Stimulated activated CD4-positive, alpha-beta T cell treated with anti-CD3 and anti-CD28 coated beads, Interleukin-15, amount 100 ng/mL, for 48 hours (primary cell): ENCODE measurements at places on chromosomes 16 and 17.

GRCh38 chr16:8070506-8070905 lies 519.8 kb downstream of the TMEM114 start:
- no peak for DNase-seq

- no peak for DNase-seq
Observed at GRCh38 chr16:81369888-81370504, 55.2 kb downstream of the GAN start.

- no peak for DNase-seq
Observed at GRCh38 chr16:85908889-85909589, 10.1 kb downstream of the IRF8 start.

- DNase-seq, result no peak
Observed at GRCh38 chr17:57034807-57035754, 50.0 kb upstream of the AKAP1 start.

GRCh38 chr17:13537167-13537731 lies 64.5 kb downstream of the HS3ST3A1 start:
- no peak for DNase-seq

DNA sequence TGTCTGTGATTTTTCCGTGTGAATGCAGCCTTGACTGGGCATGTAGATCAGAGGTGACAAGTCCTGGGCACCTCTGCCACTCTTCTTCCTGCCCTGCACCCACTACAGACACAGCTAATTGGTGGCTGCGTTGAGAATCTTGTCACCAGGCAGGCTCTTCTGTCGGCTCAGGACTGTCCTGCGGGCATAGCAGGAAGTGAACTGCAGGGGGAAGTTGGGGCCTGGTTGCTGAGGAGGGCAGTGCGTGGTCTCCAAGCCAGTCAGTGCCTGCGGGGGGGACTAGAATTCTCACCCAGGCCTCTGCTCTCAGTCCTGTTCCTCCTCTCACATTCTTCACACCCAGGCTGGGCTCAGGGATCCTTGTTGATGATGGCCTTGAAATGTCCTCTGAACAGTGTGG lies 50.5 kb downstream of the JPH3 start:
- DNase-seq, result no peak

- no peak for DNase-seq
Observed at GRCh38 chr16:4376126-4376892, 4.7 kb downstream of the VASN start.

GRCh38 chr17:76085066-76085730 lies 6.2 kb downstream of the ZACN start:
- DNase-seq, result no peak

GRCh38 chr17:56679115-56679776 lies 85.7 kb downstream of the NOG start:
- no peak for DNase-seq

DNA sequence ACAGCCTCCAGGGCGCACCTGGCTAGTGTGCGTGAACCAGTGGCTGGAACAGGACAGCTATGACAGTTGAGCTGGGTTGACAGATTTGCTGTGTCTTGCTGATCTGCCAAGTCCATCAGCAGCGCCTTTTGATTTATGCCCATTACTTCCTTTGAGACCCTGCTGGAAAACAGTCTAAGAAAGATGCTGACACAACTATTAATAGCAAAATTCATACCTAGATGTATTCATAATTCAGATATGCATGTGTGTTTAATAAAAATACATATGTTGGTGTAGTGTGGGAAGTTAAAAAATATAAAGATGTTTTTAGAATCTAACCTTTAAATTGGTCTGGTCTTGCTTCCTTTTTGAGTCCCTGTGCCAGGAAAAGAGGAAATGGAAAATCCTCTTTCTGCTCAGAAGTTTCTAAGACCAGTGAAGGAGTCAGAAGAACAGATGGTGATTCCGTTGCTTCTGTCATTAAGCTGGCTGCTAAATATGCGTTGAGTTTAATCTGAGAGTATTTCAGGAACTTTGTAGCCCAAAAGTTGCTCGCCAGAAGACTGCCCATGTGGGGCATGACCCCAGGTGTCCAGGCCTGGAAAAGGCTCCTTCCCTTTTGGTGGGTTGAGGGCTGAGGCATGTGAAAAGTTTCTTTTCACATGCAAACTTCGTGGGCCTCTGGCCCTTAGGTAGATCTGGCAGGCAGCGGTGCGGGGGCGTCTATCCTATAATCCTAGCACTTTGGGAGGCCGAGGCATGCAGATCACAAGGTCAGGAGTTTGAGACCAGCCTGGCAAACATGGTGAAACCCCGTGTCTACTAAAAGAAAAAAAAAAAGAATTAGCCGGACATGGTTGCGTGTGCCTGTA lies 40.0 kb upstream of the ENDOV start:
- no peak for DNase-seq

- no peak for DNase-seq
Observed at GRCh38 chr17:45732926-45733505, 51.1 kb upstream of the CRHR1 start.

- DNase-seq, result no peak
Observed at GRCh38 chr17:50047083-50047482, 8.8 kb upstream of the ITGA3 start.

DNA sequence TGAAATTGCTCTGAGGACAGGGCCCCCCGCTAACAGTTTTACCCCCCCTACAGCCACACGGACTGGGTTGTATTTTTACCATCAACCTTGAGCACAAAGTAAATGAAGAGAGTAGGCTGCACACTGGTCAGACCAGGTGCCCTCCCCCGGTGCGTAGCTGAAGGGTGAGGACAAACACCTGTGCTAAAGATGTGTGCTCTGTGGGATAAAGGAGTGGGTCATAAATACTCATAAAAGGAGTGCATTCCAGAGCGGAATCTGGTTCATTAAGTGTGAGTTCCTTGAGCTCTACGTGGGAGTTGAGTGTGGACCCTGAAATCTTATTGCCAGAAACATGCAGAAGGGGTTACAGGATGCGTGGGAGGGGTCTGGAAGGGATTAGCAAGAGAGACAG lies 217.0 kb downstream of the CCDC182 start:
- DNase-seq, result no peak

DNA sequence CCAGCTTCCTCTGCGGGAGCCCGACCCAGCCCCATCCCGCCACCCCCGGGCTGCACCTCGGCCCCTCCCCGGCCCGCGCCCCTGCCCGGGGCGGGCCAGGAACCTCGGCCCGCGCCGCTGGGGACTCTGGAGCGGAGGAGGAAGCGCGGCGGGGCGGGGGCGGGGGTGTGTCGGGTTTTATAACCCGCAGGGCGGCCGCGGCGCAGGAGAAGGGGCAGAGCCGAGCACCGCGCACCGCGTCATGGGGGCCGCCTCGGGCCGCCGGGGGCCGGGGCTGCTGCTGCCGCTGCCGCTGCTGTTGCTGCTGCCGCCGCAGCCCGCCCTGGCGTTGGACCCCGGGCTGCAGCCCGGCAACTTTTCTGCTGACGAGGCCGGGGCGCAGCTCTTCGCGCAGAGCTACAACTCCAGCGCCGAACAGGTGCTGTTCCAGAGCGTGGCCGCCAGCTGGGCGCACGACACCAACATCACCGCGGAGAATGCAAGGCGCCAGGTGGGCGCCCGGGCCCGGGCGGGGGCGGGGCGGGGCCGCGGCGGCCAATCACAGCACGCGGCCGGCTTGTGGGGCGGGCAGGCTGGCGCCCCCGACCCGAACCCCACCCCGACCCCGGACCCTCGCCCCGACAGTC lies at the start of gene ACE:
TSS of gene ACE (plus strand) at position 208 of the 626 bp plus-strand sequence. CDS start at position 242, 34 bp downstream.
- no peak for DNase-seq

- DNase-seq, result no peak
Observed at GRCh38 chr16:29678691-29679267, at the start of gene QPRT. TSS of gene QPRT (plus strand) at chr16:29679180. CDS start at chr16:29679198, 18 bp downstream.

DNA sequence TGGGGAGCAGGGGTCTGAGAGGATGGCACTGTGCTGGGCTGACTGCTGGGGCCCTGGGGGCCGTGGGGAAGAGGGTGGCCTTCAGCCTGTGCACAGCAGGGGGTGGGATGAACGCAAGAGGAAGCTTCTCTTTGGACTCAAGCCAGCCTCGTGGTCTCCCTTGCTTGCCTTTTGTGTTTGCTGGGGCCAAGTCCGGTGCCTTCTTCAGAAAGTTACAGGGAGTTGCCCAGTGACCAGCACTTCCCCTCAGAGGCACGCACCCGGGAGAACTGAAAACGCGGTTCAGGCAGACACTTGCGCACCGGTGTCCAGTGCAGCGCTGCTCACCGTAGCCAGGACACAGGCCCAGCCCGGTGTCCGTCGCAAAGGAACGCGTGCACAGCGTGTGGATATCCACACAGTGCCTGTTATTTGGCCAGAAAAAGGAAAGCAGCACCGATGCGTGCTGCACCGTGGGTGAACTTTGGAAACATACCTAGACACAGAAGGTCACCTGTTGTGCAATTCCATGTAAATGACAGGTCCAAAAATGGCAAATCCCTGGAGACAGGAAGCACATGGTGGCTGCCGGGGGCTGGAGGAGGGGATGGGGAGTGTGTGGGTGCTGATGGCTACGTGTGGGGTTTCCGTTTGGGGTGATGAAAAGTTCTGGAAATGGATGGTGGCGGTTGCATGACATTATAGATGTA lies 29.4 kb upstream of the NUDT16L1 start:
- DNase-seq, result no peak

GRCh38 chr16:9300252-9300651 lies 208.8 kb downstream of the HAPSTR1 start:
- no peak for DNase-seq

- no peak for DNase-seq
Observed at GRCh38 chr17:79007504-79008381, 1.8 kb downstream of the CANT1 start.

GRCh38 chr16:78607465-78607864 lies 508.0 kb downstream of the WWOX start:
- no peak for DNase-seq

- DNase-seq, result no peak
Observed at GRCh38 chr17:80850817-80851216, 140.8 kb upstream of the CHMP6 start.

- DNase-seq, result no peak
Observed at GRCh38 chr17:65346166-65346565, 209.0 kb downstream of the RGS9 start.

DNA sequence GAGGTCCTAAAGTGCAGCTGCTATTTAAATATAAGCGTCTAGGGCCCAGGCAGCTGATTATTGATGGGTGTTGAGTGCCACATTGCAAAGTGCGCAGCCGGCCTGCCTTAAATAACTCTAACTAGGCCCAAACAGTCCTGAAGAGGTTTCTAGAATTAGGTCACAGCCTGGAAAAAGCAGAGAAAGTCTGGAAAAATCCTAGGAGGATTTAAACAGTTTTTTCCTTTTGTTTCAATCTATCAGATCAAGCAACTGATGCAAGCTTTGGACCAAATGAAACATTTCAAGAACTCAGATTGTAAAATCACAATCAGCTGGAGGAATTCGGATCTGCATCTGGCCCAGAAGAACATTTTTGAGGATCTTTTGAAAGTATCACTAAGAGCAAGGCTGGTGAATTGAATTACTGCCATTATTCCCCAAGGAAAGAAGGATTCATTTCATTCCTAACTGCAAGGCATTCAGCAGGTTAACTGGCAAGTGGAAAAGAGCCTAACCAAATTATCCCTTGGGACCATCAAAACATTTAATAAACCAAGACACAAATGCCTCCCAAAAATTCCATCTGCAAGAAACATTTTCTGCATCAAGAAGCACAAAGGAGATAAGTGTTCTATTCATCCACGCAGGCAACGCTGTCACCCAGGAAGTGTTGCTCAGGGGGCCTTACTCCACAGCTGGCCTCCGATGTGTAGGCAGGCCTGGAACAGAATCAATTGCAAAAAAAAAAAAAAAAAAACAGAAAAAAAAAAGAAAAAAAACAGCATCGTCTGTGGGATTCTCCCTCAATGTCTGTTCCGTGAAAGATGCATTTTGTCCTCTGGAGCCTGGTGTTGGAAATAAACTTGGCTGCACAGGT lies 46.1 kb downstream of the IRX3 start:
- DNase-seq, result no peak

DNA sequence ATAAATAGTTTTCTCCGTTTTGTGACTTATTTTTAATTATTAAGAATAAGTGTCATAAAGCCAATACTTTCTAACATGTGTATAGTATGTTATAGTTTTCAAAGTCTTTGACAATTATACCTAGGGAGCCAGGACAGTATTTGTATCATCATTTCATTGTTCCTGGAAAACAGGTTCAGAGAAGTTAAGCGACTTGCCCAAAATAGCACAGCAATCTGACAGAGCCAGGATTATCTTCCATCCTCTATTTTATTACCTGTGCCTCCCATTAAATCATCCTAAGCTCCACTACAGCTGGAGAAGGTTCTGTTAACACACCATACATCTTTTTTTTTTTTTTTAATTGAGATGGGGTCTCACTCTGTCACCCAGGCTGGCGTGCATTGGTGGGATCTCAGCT lies 718.4 kb downstream of the MAF start:
- DNase-seq, result no peak

DNA sequence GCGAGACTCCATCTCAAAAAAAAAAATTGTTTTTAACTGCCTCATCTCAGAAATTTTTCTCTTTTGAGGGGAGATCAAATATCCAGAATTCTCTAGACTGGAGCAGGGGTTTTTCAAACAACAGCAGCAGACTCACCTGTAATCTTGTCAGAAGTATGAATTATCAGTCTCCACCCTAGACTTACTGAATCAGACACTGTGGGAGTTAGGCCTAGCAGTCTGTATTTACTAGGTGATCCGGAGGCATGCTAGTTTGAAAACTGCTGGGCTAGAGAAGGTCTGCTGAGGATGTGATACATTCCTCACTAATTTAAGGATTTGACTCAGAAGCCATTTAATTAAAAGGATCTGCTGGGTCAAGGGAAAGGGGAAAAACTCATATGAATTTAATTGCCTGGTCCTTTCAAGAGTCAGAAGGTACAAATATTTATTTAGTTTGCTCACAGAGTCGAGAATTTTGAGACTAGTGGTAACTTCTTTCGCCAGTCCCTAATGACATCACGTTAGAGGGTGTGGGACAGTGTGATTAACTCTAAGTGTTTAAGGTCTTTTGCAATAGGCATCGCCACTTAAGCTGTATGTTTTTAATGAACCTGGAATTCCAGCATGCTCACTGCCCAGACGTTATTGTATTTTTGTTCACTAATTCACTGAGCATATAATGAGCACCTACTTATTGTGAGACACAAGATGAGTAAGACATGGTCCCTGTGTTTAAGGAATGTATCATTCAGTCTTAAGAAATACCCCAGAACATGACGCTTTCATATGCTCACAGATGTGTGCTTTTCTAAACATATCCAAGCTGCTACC lies 14.2 kb downstream of the ATP6V0A1 start:
- DNase-seq, result no peak

- DNase-seq, result no peak
Observed at GRCh38 chr17:47843391-47843730, 2.3 kb upstream of the SCRN2 start.

- DNase-seq, result no peak
Observed at GRCh38 chr16:71501547-71501946, 12.4 kb upstream of the ZNF19 start.
